Heart left ventricle (tissue), 16 donors: ENCODE measurements at places on chromosomes 2 and 18.

GRCh38 chr2:28257182-28257581, 135.5 kb upstream of the FOSL2 start:
- no peak overlapping the region for H3K4me3 ChIP-seq
- H3K27me3 ChIP-seq = no peaks in the 10 kb centered on the region
- H3K36me3 ChIP-seq = peaks cover 10% of the 10 kb centered on the region

DNA sequence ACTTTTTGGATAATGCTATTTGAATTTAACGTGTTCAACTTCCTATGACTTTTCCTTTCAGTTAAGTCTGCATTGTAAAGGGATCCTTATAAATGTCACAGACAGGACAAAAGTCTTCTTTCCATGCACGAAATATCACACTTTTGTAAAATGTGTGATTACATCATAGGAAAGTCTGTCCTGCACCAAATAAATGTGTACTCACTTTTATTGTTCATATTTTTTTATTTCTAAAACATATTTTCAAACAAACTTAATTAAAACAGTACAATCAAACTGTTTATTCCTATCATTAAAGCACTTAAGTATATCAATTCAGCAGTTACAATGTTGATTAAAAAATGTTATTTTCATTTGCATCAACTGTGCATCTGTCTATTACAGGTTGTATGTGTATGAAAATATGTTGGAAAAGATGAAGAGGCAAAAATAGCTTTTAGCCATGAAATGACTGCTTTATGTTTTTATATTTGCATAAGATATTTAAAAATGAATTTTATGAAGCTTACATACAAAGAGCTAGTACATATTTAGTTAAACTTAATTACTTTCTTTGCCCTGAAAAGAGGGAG, 105.6 kb downstream of the CSRNP3 start:
- H3K27ac ChIP-seq = no peak overlapping the region
- H3K4me1 ChIP-seq = no peaks in the 10 kb centered on the region
- H3K27me3 ChIP-seq = no peaks in the 10 kb centered on the region
- H3K4me3 ChIP-seq = no peak overlapping the region

DNA sequence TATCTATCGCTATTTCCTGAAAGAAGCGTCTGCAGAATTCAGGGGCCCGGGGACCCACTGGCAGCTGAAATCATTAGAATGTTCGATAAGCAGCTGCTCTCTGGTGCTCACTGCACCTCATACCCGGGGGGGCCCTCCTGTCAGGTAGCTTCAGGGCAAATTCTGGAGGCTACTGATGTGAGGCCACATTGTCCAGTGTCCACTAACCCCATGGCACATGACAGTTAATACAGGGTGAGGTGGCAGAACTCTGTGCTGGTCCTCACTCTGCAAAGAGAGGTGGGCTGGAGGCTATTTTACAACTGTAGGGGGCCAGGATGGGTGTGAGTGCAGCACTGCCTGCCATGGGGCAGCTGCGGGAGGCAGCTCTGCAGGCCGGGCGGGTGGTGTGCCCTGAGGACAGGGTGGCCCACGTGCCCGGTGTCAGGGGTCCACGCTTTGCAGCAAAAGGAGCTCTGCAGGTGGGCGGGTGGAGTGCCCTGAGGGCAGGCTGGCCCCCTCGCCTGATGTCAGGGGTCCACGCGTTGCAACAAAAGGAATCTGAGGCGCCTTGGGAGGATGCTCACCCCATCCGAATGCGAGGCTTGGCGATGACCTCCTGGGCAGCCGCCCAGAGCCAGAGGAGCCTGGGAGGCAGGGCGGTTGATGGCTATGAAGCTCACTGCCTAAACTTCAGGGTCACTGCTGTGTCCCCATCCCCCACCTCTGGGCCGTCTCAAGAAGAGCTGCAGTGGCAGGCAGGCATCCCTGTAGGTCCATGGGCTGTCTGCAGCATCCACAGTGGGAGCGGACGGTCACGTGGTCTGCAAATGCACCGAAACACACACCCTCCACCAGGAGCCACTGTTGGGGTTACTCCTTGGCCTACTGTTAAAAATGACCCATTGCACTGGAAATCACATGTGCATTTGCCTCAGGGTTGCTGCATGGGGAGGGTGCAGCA, 207.0 kb upstream of the SALL3 start:
- H3K36me3 ChIP-seq = no peaks in the 10 kb centered on the region
- DNase-seq = no peak
- H3K4me3 ChIP-seq = no peak overlapping the region

DNA sequence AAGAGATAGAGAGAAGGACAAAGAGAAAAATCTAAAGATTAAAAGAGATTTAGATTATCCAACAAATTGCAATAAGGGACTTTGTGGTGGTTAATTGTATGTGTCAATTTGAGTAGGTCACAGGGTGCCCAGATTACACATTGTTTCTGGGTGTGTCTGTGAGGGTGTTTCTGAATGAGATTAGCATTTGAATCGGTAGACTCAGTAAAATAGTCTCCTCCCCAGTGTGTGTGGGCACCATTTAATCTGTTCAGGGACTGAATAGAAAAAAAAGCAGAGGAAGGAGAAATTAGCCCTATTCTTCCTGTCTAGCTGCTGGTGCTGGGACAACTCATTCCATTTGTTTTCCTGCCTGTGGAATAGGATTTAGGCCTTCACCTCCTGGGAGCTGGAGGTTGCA, 339.8 kb upstream of the EPHA4 start:
- H3K36me3 ChIP-seq = no peaks in the 10 kb centered on the region
- no peak overlapping the region for H3K4me3 ChIP-seq
- no peaks in the 10 kb centered on the region for H3K4me1 ChIP-seq
- no peak overlapping the region for H3K27ac ChIP-seq
- no peaks in the 10 kb centered on the region for H3K27me3 ChIP-seq

- peaks cover under 1% of the 10 kb centered on the region for H3K4me1 ChIP-seq
- no peak for DNase-seq
- no peaks in the 10 kb centered on the region for H3K27me3 ChIP-seq
Observed at GRCh38 chr2:241741016-241741415, 6.6 kb downstream of the D2HGDH start.

- no peaks in the 10 kb centered on the region for H3K4me1 ChIP-seq
- no peak overlapping the region for H3K27ac ChIP-seq
Observed at GRCh38 chr18:73895701-73896100, 251.9 kb downstream of the FBXO15 start.

DNA sequence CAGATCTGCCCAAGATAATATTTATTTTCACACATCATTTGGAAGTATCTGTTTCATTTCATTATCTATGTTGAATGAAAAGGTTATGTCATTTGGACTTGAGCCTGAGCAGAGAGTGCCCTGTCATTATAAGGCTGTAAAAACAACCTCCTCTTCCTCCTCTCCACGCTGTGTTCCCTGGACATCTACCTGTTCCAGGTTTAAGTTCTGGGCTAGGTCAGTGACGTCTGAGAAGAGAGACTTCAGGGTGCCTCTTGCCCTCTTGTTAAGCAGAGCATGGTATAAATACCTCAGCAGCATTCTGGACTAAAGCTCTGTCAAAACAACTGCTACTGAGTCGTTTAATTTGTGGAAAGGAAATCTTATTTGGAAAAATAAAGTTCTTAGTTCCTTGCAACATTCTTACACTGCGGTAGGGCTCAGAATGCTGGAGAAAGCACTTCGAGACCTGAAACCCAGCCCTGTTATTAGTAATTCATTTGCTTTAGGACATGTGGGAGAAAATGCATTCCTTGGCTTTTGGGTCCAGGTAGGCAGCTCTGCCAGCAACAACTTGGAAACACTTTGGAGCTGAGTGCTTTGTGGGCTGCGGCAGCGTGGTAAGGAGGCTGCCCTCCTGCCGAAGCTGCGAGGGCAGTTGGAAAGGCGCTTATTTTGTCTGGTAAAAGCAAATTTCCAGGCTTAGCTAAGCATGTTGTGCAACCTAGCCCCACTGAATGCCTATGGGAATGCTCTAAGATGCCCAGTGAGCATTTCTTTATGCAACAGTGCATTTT, 91.8 kb upstream of the NEDD4L start:
- H3K36me3 ChIP-seq = no peaks in the 10 kb centered on the region
- H3K4me3 ChIP-seq = no peak overlapping the region
- no peak overlapping the region for H3K27ac ChIP-seq
- H3K4me1 ChIP-seq = no peaks in the 10 kb centered on the region

- no peak for DNase-seq
- peaks cover 69% of the 10 kb centered on the region for H3K4me1 ChIP-seq
- H3K4me3 ChIP-seq = no peak overlapping the region
- no peaks in the 10 kb centered on the region for H3K27me3 ChIP-seq
- no peaks in the 10 kb centered on the region for H3K36me3 ChIP-seq
Observed at GRCh38 chr2:9613291-9613690, 17.5 kb downstream of the YWHAQ start.

DNA sequence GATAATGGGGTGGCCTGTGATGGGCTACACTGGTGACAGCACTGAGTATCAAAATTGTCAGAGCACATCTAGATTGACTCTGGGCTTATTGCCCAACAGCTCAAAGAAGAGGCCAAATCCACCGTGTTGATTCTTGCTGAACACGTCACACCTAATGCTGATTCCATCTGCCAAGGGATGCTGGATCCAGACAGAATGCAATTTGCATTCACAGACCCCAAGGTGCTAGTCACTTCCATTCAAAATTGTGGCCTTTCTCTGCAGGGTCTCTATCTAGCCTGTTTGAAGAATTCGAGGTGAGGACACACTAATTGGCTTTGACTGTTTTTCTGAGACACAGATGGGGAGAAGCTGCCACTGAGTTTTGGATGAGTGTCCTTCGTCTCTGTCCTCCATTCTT, 13.5 kb upstream of the GPR39 start:
- H3K36me3 ChIP-seq = no peaks in the 10 kb centered on the region
- no peak overlapping the region for H3K27ac ChIP-seq
- DNase-seq = no peak

GRCh38 chr2:207255565-207256470, 90.1 kb upstream of the KLF7 start:
- H3K4me1 ChIP-seq = peaks cover 42% of the 10 kb centered on the region
- no peak overlapping the region for H3K4me3 ChIP-seq
- no peak for DNase-seq
- no peak overlapping the region for H3K27ac ChIP-seq
- no peaks in the 10 kb centered on the region for H3K36me3 ChIP-seq

GRCh38 chr2:4780679-4781078, 911.5 kb upstream of the SOX11 start:
- H3K36me3 ChIP-seq = no peaks in the 10 kb centered on the region
- no peak overlapping the region for H3K4me3 ChIP-seq
- no peaks in the 10 kb centered on the region for H3K4me1 ChIP-seq
- no peak overlapping the region for H3K27ac ChIP-seq
- DNase-seq = no peak
- H3K27me3 ChIP-seq = no peaks in the 10 kb centered on the region

- H3K27me3 ChIP-seq = no peaks in the 10 kb centered on the region
- no peak overlapping the region for H3K27ac ChIP-seq
- H3K4me3 ChIP-seq = no peak overlapping the region
- no peak for DNase-seq
- H3K36me3 ChIP-seq = peaks cover 8% of the 10 kb centered on the region
Observed at GRCh38 chr18:13276530-13277520, 58.3 kb downstream of the LDLRAD4 start.

GRCh38 chr2:210442457-210442856, 34.1 kb downstream of the LANCL1 start:
- no peak overlapping the region for H3K4me3 ChIP-seq
- no peaks in the 10 kb centered on the region for H3K27me3 ChIP-seq
- DNase-seq = no peak
- peaks cover 44% of the 10 kb centered on the region for H3K36me3 ChIP-seq

DNA sequence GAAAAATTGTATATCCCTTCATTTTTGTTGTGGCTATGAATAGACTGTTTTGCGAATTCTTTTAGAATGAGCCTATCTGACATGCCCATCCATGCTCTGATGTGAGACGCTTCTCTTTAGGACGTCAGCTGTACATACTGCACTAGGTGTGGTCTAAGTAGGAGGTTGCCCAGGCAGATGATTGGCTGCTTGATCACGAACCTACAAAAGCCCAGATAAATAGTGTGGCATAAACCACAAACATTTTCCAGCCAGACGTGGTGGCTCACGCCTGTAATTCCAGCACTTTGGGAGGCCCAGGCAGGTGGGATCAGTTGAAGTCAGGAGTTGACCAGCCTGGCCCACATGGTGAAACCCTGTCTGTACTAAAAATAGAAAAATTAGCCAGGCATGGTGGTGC, 251.8 kb downstream of the AGAP1 start:
- H3K4me3 ChIP-seq = no peak overlapping the region
- H3K27me3 ChIP-seq = no peaks in the 10 kb centered on the region
- H3K36me3 ChIP-seq = no peaks in the 10 kb centered on the region
- no peaks in the 10 kb centered on the region for H3K4me1 ChIP-seq

DNA sequence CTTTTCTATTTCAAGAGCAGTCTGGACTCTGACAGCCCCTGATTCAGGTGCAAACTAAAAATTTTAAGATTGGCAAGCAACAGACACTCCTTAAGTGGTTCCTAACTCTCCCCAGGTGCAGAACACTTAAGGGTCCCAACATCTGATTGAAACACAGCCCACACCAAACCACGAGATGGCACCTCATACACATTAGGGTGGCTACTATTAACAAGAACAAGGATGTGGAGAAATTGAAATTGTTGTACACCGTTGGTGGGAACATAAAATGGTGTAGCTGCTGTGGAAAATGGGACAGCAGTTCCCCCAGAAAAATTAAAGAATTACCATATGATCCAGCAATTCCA, 82.3 kb downstream of the POLR1A start:
- H3K4me1 ChIP-seq = peaks cover 6% of the 10 kb centered on the region
- H3K27ac ChIP-seq = no peak overlapping the region

GRCh38 chr2:11121823-11122155, 33.5 kb upstream of the SLC66A3 start:
- H3K27me3 ChIP-seq = peaks cover 6% of the 10 kb centered on the region
- no peaks in the 10 kb centered on the region for H3K36me3 ChIP-seq
- no peak overlapping the region for H3K4me3 ChIP-seq
- no peak overlapping the region for H3K27ac ChIP-seq

GRCh38 chr2:10452312-10452711, 4.2 kb upstream of the ODC1 start:
- peaks cover 27% of the 10 kb centered on the region for H3K4me1 ChIP-seq
- DNase-seq = peak; percentile 54
- H3K27ac ChIP-seq = no peak overlapping the region
- H3K36me3 ChIP-seq = no peaks in the 10 kb centered on the region
- H3K4me3 ChIP-seq = no peak overlapping the region
- H3K27me3 ChIP-seq = no peaks in the 10 kb centered on the region

DNA sequence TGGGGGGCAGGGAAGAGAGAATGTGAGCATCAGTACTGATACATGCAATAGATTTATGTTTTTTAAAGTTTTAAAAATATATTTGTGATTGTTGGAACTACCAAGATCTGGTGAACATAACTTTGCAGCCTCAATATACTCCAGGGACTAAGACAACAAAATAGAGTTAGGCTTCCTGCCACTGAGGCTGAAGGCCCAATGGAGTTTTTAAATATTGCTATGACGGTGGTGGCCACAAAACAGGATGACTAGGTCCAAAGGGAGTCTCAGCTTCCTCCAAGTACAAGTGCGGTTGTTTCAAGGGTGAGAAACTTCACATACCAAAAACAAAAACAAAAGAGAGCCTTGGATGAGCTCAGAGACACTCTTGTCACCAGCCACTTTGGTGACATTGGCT, 72.9 kb downstream of the CCBE1 start:
- no peak overlapping the region for H3K27ac ChIP-seq
- no peaks in the 10 kb centered on the region for H3K27me3 ChIP-seq
- no peaks in the 10 kb centered on the region for H3K36me3 ChIP-seq
- DNase-seq = no peak

- H3K4me1 ChIP-seq = peaks cover 29% of the 10 kb centered on the region
- H3K4me3 ChIP-seq = no peak overlapping the region
- no peak overlapping the region for H3K27ac ChIP-seq
- DNase-seq = no peak
Observed at GRCh38 chr2:142867136-142867535, 10.3 kb upstream of the KYNU start.
